ENCODE measurements at places on chromosomes 12 and 14.

- no peak for DNase-seq
Observed at GRCh38 chr14:79597566-79597965, 613.7 kb downstream of the DIO2 start.

GRCh38 chr12:91361864-91362263 lies 179.2 kb upstream of the DCN start:
- no peak for DNase-seq

GRCh38 chr14:66514213-66514612 lies 6.3 kb downstream of the GPHN start:
- no peak for DNase-seq

- DNase-seq, result no peak
Observed at GRCh38 chr14:63761351-63762117, 33.7 kb upstream of the SGPP1 start.

- no peak for DNase-seq
Observed at GRCh38 chr12:132391326-132392041, 62.1 kb upstream of the GALNT9 start.

GRCh38 chr14:69928111-69928523 lies 48.9 kb downstream of the SMOC1 start:
- no peak for DNase-seq

GRCh38 chr14:23181946-23182345 lies 1.5 kb downstream of the SLC7A8 start:
- DNase-seq, result no peak

DNA sequence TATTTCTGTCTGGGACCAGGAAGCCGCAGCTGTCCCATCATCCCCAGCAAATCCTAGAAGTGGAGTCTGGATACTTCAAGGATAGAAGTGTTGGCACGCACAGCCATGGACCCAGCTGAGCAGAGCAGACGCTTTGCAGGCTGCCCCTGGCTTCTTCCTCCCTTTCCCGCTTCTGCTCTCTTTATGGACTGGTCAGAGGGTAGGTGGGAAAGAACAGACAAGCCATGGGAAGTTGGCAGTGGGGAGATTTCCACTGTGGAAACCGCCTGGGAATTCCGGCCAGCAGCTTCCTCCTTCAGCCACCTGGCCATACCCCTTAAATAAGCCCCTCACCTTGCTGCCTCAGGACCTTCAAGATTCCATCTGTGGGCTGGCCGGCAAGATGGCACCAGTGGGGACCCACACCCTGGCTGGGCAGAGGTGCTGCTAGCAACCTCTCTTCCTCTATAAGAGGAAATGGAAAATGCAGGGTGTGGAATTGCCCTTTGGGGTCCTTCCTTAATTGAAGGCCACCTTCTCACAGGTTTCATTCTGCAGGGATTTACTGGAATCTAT lies 20.6 kb downstream of the OTUB2 start:
- no peak for DNase-seq

DNA sequence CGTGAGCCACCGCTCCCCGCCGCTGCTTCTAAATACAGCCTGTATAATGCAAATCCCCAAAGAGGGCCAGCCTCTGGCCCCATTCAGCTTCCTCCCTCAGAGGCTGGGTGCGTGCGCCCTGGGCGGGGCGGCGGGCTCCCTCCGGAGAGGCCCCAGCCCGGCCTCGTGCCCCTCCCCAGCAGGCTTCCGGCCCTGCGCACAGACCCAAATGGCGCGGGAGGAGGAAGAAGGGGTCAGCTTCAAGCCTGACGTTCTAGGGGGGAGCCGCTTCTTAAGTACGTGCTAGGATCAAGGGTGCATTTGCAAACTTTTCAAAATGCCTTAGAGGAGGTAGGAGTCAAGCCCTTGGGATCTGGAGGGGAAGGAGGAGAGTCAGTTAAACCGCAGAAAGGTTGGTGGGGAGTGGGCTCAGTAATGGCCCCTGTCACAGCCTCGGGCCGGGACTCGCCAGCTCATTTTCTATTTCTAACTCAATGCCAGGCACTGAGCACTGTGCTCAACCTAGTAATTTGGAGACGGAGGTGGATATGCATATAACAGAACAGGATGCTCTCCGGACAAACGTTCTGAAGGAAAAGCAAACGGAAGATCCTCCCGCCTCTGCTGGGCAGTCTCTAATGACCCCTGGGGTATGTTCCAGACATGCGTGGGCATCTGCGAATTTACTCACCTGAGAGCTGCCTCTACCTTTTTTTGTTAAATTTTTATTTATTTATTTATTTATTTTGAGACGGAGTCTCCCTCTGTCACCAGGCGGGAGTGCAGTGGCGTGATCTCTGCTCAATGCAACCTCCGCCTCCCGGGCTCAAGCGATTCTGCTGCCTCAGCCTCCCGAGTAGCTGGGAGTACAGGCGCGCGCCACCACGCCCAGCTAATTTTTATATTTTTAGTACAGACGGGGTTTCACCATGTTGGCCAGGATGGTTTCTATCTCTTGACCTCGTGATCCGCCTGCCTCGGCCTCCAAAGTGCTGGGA lies 32.3 kb downstream of the NINJ2 start:
- DNase-seq, result no peak

DNA sequence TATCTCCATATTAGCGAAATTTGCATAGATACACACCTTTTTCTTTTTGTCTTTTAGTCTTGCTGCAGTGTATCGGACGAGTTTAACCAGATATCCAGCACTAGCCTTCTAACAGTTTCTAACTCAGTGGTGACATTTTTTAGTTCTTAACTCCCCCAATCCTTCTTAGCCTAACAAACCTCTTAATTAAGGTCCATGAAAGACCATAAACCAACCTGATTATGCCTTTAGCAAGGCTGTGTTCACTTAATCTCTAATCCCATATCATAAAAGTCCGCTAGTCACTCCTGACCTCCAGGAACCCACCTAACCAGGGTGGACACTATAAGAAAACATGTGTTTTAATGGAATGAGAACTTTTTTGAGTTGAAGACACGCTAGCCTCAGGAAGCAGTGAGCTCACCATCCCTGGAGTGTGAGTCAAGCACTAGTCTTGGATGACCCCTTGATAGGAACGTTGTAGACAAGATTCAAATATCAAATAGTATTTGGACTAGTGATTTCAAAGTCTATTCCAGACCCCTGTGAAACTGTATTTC lies 9.5 kb downstream of the CDKN1B start:
- no peak for DNase-seq

GRCh38 chr12:105562199-105562971 lies 231.9 kb downstream of the C12orf75 start:
- no peak for DNase-seq

GRCh38 chr12:106127338-106128126 lies 11.2 kb downstream of the NUAK1 start:
- no peak for DNase-seq

DNA sequence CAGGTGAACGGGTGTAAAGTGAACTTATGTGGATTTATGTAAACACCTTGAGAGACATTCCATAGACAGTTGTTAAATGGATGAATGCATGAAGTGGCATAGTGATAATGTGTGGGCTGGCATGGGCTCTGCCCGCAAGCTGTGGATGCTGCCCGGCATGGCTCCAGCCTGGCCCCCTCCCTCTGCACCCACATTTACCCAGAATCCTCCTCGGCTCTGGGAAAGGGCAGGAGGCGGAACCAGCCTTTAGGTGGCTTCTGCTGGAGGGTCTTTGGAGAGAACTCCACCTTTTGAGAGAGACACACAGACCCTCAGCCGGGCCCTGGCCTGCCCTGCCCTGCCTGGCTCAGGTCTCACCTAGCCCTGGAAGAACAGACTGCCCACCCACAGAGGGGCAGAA lies 18.7 kb downstream of the RASAL1 start:
- no peak for DNase-seq

GRCh38 chr14:20610002-20610765 lies 19.0 kb upstream of the RNASE12 start:
- DNase-seq, result peak; percentile 67

DNA sequence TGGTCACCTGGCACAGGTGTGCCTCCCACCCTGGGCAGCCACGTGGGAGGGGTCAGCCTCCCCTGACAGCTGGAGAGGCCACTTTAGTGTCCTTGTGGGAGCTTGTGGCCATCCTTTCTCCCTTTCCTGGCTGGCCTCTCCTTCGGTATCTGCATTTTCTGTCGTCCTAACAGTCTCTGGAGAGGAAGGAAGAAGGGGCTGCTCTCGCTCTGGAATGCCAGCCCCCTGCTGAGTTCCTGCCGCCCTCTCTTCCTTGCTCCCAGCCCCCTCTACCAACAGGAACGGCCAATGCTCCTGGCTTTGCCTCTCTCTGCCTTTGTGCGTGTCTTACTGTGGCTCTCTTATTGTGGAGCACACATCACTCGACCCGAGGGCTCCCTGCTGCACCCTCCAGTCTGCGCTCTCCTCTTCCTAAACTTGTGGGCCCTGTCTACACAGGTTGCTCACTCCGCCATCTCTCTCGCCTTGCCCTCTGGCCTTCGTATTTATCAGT lies 70.8 kb downstream of the FBXL14 start:
- DNase-seq, result no peak

- DNase-seq, result no peak
Observed at GRCh38 chr12:45727980-45728629, 1.4 kb upstream of the ARID2 start.

- no peak for DNase-seq
Observed at GRCh38 chr14:73381380-73382013, 76.8 kb downstream of the NUMB start.

DNA sequence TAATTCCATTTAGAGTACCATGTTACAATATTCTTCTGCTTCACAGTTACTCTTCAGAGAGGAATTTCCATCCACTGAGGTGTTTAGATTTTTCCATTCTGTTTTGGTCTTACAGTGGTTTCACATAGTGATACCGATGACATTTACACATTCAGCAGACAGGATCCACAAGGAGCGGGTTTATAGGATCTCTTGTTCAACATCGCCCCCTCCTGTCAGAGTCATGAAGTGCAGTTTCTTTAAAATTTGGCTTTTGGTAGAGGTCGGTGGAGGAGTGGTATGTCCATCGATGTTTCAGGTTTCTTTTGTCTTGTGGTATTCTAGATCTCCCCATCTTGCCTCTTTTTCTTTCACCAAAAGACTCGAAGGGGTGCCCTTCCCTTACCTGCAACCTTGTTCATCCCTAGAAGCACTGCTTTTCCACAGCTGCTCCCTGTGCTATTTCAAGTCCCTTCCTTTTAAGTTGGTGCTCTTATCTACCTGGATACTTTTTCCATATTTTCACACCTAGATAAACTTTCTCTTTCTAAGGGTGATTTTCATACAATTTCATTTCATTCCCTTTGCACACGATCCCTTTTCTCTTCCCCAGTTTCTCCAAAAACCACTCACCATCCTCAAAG lies 181.3 kb downstream of the ITPR2 start:
- peak; percentile 52 for DNase-seq

DNA sequence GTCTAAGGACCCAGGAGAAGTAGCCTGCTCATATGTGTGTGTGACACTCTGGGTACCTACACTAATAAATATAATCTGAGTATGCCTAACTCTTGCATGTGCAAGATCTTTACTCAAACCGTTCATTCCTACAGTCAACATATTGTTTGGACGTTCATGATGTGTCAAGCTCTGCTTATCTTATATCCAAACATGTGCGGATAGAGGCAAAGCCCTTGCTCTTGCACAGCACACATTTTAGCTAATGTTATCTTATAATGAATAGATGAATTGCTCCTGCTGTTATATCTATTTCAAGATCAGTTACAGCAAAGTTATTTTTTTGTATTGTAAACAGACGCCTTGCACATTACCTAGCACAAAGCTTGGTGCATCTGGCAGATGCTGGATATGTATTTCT lies 228.4 kb upstream of the FLRT2 start:
- no peak for DNase-seq

GRCh38 chr14:91858536-91859275 lies 8.6 kb downstream of the TC2N start:
- peak; percentile 82 for DNase-seq

- DNase-seq, result no peak
Observed at GRCh38 chr12:13307143-13307816, 110.8 kb downstream of the EMP1 start.

DNA sequence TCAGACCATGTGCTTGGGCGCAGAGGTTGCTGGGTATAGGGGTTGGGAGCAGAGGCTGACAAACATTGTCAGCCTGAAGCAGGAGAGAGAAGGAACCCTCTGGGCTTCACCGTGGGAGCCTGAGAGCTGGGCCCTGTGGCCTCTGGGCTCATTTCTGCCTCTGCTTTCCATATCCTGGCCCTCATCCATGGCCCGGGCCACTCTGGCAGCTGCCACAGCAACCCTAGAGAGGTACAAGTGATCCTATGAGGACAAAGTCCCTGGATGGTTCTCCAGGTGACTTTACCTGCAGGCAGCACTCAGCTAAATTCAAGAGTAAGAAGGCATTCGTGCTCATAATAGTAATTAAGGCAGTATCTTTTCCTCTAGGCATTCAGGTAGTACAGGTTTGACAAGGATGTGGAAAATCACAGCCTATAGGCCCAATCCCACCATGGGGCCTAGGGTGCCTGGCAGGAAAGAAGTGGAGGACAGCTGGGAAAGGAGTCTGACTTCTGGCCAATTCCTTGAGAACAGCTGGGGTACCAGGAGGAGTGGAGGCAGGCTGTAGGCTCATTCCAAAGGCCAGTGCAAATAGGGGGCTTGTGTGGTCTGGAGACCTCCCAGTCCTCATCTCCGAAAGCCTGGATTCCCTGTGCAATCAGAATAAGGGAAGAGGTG lies 3.6 kb upstream of the TTC7B start:
- DNase-seq, result no peak

- no peak for DNase-seq
Observed at GRCh38 chr14:64943556-64943955, 1.0 kb upstream of the GPX2 start.

DNA sequence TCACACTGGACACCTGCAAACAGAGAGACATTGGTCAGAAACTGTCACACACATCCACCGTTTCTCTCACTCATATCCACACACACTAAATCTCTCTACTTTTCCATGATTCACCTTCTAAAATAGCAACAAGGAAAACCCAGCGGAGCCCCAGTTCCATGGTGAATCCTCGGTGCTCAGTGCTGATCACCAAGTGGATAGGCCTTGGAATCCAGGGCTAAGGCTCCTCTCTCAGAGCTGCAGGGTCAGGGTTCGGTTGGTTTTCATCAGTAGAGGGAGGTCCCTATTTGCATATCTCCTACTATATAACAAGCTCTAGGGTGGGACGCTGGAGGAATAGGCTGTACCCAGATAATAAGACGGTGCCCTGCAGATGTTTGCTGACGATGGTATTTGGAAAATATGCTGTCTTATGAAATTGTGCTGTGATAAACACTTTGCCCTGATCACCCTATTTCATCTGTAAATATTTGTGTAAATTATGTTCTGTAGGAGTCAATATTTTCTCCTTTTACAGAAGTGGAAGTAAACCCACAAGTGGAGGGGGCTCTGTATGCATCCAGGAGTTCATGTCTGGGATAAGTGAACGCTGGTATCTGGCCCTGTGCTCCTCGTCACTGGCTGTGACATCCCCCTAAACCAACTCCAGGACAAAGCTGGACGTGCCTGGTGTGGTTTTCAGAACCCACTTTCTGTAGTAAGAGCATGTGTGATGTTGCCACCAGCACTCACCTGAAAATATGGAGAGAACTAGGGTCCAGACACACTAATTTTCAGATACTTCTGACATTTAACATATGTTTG lies 709.2 kb downstream of the TMEM121 start:
- no peak for DNase-seq

GRCh38 chr12:53532021-53532420 lies 24.7 kb upstream of the NPFF start:
- DNase-seq, result no peak

GRCh38 chr14:99327050-99327449 lies 55.1 kb upstream of the BCL11B start:
- DNase-seq, result no peak

- DNase-seq, result no peak
Observed at GRCh38 chr12:2588345-2588744, 206.4 kb upstream of the FKBP4 start.

GRCh38 chr12:20004952-20005351 lies 363.4 kb upstream of the PDE3A start:
- DNase-seq, result no peak

- DNase-seq, result no peak
Observed at GRCh38 chr12:110531741-110532333, 29.7 kb downstream of the RAD9B start.

All from HFF-Myc (cell line).